Hematopoietic multipotent progenitor cell treated with erythropoietin and hydrocortisone succinate and interleukin-3 and kit ligand, for 4 days (in vitro differentiated cells): ENCODE measurements at places on chromosomes 3 and 15.

DNA sequence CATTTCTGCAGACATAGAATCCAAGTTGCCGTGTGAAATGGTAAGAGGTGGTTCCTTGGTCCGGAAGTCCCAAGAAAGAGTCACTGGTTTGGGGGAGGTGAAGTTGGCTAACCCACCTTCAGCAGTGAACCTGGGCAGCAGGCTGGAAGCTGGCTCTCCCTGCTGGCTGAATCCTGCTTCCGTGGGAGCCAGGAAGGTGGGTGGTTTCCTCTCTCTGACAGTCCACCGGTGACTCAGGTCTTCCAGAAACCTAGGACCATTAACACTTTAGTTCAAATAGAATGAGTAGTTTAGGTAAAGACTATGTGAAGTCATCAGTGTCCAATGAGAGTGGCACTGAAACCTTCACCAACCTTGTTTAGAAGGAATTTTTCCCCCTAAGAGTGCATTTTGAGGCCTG lies 87.4 kb upstream of the CACNA2D3 start:
- DNase-seq, result no peak

DNA sequence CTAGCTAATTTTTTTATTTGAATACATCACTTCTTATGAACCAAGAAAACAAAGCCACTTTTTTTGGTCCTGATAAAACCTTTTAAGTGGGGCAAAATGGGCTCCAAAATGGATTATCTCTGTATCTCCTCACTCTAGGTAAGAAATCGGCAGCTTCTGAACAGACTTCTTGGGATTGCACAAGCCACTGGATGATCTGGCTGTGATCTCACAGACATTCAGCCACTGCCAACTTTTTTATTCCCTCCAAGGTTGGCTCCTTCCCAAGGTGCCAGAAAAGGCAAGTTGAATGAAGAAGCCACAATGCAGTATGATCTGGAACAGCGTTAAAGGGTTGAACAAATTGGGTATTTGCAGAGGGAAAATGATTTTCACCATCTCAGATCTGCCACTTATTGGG lies 73.2 kb downstream of the PRICKLE2 start:
- DNase-seq, result no peak

DNA sequence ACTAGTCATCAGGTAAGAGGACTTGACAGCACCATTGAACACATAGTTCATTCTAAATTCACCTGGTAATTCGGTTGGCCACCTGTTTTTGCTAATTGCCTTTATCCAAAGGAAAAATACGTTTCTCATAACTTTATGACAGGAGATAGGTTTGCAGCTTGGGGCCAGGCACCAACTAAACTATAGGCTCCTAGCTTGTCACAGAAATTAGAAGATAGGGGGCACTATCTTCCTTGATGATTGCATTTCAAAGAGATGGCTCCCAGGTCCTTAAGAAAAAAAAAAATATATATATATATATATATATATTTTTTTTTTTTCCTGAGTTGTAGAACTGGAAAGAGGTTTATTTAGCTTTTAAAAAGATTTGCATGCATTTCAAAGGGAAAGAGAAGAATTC lies 563.6 kb downstream of the NAALADL2 start:
- DNase-seq, result peak; percentile 17

DNA sequence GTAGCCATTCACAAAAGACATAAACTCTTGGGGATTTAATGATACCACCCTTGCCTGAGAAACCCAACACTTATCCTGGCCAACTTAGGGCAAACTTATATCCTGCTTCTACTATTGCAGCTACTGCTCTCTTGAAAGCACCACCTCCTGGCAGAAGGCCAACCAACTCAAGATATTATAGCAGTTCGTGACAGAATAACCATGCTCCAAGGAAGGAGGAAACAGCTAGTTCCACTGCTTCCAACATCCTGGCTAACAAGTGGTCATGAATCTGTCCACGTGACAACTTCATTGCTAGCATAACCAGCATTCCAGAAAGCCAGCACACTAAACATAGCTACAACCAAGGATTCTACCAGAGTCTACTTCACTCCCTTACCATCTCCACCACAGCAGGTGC lies 1037.5 kb downstream of the TBL1XR1 start:
- no peak for DNase-seq

- no peak for DNase-seq
Observed at GRCh38 chr3:188294113-188294512, 140.2 kb downstream of the LPP start.

DNA sequence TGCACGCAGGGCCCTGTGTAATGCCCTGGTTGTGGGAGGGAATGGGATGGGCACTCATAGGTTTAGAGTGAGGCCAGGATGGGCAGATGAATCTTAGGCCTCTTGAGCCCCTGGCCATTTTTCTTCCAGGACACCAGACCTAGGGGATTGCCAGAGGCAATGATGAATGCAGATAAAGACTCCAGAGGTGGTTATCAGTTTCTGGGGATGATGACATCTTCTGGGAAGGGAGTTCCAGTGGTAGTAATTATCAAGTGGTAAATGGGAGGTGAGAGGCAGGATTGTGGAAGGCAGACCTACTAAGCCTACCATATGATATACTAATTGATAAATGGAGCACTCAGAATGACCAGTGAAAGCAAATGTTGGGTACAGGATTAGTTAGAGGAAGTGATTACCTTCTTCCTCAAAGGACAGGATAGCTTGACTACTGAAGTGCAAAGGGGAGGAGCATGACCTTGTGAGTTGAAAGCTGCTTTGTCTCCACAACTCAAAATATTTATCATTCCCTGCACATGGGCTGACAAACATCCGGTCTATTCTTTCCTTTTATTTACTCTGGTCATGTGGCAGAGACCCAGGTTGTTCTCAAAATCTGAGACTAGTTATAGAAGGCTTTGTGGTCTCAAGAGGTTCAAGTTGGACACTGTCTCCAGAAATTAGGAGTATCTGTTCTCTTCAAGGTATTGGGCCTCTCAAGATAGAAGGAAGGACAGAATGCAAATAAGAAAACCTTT lies 10.2 kb upstream of the MAPK6 start:
- no peak for DNase-seq

GRCh38 chr15:30906366-30906765 lies 2.7 kb downstream of the FAN1 start:
- no peak for DNase-seq

DNA sequence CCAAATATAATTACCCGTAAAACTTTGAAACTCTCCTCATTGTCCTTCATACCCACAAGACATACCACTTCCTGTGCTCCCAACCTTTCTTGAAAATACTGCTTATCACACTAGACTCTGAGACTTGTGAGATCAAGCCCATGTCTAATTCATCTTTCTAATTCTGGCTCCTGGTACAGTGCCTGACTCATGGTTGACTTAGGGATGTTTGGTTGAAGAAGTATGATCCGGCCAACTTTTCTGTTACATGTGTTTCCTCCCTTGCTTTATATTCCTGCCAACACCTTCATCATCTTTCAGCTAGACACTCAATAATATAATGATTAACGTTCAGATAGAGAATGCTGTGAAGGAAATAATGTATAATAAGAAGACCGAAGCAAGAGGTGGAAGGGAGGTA lies 58.2 kb downstream of the MEX3B start:
- no peak for DNase-seq

DNA sequence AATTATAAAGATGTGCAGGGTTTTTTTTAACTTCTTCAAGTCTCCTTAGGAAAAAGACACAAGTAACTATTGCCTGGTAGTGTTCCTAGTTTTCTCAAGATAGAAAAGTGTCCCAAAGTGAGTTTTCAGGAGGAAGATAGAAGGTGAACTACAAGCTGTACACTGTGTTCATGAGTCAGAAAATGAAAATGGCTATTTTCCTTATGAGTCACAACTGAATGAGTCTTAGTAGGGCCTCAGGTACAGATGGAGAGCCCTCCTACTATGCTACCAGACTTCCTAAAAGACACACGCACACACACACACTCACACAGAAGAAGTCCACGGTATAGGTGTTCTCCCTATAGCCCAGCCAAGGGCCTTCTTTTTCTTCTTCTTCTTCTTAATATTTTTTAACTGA lies 3.1 kb downstream of the MYO1E start:
- no peak for DNase-seq

GRCh38 chr3:146912241-146913015 lies 307.3 kb upstream of the PLSCR5 start:
- DNase-seq, result no peak

GRCh38 chr3:173287361-173287760 lies 110.2 kb upstream of the NLGN1 start:
- DNase-seq, result no peak

DNA sequence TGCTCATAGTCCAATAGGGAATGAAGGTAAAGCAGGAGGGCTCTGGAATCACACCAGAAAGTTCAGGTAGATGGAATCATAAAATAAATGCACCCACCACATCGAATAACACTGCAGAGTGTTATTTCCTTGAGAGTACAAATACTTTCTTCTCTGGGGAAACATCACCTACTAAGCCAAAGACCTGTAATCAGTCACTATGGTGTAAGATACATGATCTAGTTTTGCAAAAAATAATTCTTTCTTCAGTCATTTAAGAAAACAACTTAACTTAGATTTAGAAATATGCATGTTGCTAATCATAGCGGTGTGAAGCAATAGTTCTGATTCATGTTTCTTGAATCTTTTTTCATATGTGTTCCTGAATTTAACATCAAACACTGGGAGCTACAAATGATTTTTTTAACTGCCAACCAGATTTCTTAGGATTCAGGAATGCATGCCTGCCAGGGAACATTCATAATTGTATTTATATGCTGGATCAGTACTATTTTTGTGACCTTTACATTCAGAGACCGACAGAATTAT lies 40.2 kb upstream of the MEIS2 start:
- no peak for DNase-seq

GRCh38 chr3:76352051-76352450 lies 566.7 kb upstream of the ZNF717 start:
- DNase-seq, result no peak

DNA sequence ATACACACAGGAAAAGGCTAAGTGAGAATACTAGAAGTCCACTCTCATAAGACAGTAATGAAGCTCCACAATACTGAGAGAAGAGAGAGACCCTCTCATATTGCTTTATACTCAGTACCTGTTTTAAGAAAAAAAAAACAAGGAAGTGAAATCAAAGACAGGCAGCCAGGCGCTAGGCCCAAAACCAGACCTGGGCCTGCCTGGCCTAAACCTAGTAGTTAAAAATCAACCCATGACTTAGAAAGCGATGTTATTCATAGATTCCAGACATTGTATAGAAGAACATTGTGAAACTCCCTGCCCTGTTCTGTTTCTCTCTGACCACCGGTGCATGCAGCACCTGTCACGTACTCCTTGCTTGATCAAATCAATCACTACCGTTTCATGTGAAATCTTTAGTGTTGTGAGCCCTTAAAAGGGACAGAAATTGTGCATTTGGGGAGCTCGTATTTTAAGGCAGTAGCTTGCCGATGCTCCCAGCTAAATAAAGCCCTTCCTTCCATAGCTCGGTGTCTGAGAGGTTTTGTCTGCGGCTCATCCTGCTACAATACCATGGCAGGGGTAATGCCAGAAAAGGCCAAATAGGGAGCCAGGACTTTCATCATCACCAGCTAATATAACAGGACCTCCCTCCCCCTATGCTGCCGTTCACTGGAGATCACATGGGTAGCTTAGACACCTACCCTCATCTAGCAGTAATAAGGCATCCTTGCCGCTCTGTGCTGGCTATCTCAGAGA lies 1294.1 kb downstream of the NSUN3 start:
- no peak for DNase-seq

DNA sequence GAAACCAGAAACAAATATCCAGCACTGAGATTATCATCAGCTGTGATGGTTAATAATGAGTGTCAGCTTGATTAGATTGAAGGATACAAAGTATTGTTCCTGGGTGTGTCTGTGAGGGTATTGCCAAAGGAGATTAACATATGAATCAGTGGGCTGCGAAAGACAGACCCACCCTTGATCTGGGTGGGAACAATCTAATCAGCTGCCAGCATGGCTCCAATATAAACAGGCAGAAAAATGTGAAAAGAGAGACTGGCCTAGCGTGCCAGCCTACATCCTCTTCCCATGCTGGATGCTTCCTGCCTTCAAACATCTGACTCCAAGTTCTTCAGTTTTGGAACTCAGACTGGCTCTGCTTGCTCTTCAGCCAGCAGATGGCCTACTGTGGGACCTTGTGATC lies 869.5 kb downstream of the SI start:
- no peak for DNase-seq

GRCh38 chr15:57215326-57215725 lies 161.0 kb upstream of the CGNL1 start:
- no peak for DNase-seq

- DNase-seq, result peak; percentile 33
Observed at GRCh38 chr3:64972793-64973192, 285.0 kb upstream of the ADAMTS9 start.

- no peak for DNase-seq
Observed at GRCh38 chr3:22907796-22908195, 295.3 kb upstream of the UBE2E2 start.

GRCh38 chr3:177672252-177672911 lies 475.1 kb upstream of the TBL1XR1 start:
- DNase-seq, result no peak

- no peak for DNase-seq
Observed at GRCh38 chr3:179189759-179190158, 41.6 kb downstream of the PIK3CA start.

GRCh38 chr3:45760878-45761711 lies 35.2 kb downstream of the SLC6A20 start:
- DNase-seq, result peak; percentile 74

DNA sequence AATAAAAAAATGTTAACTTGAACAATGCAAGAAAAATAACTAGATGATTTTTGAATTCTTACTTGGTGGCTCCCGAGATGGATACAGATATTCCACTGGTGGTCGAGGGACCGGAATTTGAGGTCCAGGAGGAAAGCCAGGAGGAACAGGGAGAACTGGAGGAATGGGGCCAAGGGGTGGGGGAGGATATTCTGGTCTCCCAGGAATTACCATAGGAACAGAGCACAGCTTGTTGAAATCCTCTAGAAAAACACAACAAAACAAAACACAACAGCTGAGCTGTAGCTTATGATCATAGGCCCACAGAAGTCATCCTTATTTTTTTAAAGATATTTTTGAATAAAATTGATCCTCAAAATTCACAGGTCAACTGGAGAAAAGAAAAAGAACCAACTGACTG lies 129.4 kb downstream of the FBN1 start:
- no peak for DNase-seq
